ENCODE measurements at places on chromosomes 12 and 14. TPM values are rescaled to one million over a fixed set of nuclear protein-coding genes. Genes with fewer than 3 reads are reported as not detected.
A peak's percentile ranks its signal among the peaks of the same experiment; 100 is the strongest.

DNA sequence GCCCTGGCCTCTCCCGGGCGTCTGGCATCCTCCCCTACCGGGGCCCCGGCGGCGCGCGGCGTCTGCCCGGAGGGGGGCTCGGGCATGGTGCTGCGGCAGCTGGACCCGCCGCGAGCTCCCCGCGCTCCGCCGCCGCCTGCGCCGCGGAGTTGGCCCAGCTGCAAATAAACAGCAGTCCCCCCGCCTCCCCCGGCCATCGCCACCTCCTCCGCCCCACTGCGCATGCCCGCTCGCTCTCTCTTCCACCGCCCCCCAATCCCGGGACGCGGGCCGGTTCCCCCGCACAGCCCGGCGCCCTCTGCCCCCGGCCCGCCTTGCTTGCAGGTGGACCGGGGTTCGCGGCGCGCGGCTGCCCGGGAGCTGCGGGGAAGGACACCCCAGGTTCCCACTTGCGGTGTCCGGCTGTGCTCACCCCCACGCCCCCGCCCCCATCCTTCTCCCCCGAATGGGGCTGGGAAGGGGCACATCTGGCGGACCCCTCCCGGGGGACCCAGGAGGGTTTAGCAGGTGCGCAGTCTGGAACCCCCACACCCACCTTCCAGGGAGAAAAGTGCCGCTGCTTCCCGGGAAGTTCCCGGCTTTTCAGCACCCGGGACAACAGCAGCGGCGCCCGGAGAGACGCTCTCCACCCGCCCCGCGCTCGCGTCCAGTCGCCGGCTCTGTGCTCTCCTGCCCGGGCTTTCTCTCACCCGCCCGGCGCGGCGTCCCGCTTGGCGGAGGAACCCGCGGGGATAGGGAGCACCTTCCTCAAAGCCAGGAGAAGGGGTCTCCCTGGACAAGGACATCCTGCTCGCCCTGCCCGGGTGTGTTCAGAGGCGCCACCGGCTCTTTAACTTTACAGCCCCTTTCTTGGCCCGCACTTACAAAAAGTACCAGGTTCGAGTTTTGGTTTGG lies at the start of gene TMTC1:
TSS of gene TMTC1 (minus strand) at position 170 of the 894 bp plus-strand sequence. CDS start 191 bp downstream, outside the sequence.
- H3K36me3 ChIP-seq: no peaks in the 10 kb centered on the region
- peak within 1 kb of the TSS; percentile 56 for H3K4me3 ChIP-seq
- peaks cover 14% of the 10 kb centered on the region for H3K27me3 ChIP-seq
- H3K4me1 ChIP-seq: no peaks in the 10 kb centered on the region
- peak within 1 kb of the TSS; percentile 66 for H3K27ac ChIP-seq

DNA sequence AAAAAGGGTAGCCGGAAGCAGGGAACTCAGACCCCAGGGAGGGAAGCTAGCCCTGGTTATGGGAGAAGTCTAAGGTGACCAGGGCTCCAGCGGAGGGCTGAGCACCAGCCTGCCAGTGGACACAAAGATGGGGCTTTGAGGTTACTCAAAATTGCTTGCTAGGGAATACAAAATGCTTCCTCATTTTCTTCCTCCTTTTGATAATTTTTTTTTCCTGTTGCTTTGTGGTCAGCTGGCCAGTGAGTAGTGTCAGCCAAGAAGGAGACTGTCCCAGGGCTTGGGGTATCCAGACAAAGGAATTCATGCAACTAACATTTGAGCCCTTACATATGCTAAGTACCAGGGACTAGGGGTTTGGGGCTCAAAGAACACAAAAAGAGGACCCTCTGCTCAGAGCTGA lies 206.2 kb downstream of the PPM1H start:
- no peaks in the 10 kb centered on the region for H3K27me3 ChIP-seq
- H3K36me3 ChIP-seq: no peaks in the 10 kb centered on the region
- H3K27ac ChIP-seq: no peak overlapping the region
- DNase-seq: no peak

DNA sequence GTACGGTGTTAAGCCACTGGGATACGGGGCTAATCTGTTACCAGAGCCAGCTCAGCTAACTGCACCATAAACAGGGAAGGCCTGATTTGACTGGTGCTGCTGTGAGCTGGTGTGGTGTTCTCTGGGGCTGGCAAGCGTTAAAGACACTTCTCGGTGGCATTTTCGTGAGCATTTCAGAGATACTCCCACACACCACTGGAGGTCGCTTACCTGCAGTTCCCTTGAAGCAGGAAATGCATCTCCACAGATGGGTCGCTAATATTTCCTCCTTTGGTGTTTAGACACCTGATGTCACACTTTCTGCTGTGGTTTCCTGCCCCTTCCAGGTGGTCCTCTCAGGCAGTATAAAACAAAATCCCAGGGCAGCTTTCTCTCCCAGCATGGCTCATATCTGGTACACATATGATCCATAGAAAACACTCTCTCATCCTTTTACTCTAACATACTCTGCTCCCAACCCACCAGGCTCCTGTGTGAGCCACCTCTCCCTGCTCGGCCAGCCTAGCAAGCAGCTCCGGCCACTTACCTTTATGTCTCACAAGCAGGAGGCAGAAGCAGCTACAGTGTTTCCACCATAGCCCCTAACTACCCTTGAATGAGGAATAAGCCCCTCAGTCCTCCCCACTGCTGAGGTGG lies 129.9 kb upstream of the GRIN2B start:
- no peak overlapping the region for H3K4me3 ChIP-seq
- H3K27ac ChIP-seq: no peak overlapping the region
- no peaks in the 10 kb centered on the region for H3K4me1 ChIP-seq
- no peaks in the 10 kb centered on the region for H3K36me3 ChIP-seq
- peak; percentile 7 for DNase-seq

Gene FAIM2
- polyA plus RNA-seq: 13.5 TPM

Gene HHIPL1
- polyA plus RNA-seq: under 0.01 TPM

Gene CCDC177
- 0.03 TPM for polyA plus RNA-seq

Gene CCDC38
- 0.58 TPM for polyA plus RNA-seq

Gene LRRC10
- not detected for polyA plus RNA-seq

Gene KCNH5
- polyA plus RNA-seq: not detected

Gene MBIP
- polyA plus RNA-seq: 30.8 TPM
